ENCODE measurements at places on chromosomes 11 and 22.

GRCh38 chr11:68066742-68067141 is 27.9 kb downstream of the TCIRG1 start:
- peak; percentile 40 for DNase-seq

DNA sequence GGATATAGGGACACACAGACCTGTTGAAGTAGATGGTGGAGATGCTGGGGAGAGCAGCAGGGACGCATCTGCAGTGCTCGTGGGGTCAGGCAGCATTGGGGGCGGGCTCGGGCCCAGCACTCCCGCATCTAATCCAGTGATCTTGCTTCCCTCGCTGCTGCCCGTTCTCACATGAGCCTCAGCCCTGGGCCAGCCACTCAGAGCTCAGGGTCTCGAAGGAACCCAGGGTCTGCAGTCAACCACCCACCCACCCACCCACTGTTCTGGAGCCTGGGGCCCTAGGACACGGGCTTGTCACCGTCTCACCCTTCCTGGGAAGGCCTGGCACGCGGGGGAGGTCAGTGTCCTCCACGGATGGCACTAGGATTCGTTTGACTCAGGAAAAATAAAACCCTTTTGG is 406.0 kb downstream of the TBC1D22A start:
- no peak for DNase-seq

- DNase-seq, result peak; percentile 66
Observed at GRCh38 chr11:59810189-59810910, at the start of gene MRPL16. MRPL16 (minus strand) TSS chr11:59810778; CDS start chr11:59810658, 120 bp downstream.

- DNase-seq, result no peak
Observed at GRCh38 chr11:105696000-105696399, 86.1 kb downstream of the GRIA4 start.

GRCh38 chr22:30234786-30235470 is 11.6 kb downstream of the LIF start:
- no peak for DNase-seq

GRCh38 chr11:27171376-27171958 is 130.9 kb downstream of the BBOX1 start:
- DNase-seq, result no peak

DNA sequence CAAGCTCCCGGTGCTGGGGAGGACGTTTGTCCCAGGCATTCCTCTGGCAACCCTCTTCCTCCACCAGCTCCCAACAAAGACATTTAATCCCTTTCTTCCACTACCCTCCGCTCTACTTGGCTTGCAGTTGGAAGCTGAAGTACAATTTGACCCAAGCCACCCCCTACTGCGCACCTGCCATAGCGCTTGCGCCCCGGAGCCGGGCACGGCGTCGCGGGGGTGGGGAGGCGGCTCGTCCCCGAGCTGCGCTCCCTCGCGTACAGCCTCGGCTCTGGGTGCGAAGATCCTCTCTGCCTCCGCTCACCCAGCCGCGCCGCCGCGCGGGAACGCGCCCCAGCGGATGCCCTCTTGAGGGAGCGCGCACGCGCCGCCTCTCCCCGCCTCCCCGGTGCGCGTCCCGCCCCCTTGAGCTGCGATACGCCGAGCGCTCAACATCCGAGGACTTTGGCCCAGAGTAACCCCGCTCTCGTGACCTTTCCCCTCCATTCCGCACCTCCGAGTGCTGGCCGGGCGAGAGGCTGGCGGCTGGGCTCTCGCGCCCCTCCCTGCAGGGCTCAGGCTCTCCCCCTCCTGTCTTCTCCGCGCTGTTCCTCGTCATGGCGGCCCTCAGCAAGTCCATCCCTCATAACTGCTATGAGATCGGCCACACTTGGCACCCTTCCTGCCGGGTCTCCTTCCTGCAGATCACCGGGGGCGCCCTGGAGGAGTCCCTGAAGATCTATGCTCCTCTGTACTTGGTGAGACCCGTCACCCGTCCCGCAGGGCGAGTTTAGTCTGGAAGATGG is at the start of gene TMEM135:
TMEM135 (plus strand) TSS at position 485 of the 785 bp plus-strand sequence; CDS start at position 597, 112 bp downstream.
- DNase-seq, result peak; percentile 92

- DNase-seq, result no peak
Observed at GRCh38 chr22:46993633-46994032, 231.2 kb downstream of the TBC1D22A start.

DNA sequence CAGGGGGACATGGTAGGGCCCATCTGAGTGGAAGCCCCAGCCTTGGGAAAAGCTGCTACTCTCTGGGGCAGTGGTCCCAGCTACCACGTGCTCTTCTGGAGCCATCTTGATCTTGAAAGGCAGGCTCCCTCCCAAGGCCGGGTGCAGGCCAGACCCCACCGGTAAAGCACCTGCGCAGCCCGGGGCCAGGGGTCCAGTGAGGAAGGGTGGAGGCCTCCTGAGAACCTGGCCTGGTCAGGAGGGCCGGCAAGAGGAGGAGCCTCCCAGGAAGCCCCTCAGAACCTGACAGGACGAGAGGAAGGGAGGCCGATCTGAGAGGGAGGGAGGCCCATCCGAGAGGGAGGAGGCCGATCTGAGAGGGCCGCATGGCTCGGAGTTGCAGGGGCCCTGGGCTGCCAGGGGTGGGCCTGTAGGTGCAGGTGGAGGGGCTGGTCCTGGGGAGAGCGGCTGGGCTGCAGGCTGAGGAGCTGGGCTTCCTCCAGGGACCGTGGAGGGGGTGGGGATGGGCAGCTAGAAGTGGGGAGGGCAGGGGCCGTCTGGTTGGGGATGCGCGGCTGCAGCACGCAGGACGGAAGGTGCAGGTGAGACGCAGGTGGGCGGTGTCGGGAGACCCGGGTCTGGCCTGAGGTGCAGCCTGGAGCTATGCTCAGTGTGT is 529 bp downstream of the GRAMD4 start:
- DNase-seq, result no peak

DNA sequence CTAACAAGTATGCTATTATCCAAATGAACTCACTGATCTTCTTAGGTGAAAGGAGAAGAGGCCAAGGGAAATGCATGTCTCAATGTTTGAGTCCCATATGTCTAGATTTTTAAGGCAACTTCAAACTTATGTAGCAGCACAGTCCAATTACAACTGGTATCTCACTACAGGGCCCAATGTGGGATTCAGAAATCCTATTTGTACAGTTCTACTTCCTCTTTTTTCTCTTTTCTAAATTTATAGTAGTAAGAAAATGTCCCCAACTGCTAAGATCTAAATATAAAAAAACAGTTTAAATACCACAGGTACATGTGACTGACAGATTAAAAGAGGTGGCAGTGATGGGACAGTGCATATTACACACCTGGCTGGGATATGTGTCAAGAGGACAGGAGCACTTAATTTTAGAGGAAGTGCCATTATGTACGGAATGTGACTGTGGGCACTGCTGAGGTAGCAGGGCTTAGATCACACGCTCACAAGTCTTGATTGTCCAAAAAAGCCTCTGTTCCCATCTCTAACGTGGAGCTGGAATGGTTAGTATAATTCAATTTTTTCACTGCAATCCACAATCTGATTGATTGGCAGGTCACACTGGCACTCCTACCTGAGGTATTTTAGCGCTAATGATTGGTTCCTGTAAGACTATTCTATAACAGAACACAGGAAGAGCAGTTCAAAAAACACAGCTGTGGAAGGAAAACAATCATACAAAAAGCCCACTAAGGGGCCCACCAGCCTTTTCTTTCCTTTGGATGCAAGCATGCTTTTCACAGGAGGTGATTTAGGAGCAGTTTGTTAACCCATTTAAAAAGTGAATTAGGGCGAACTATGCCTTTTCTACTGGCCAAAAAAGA is 34.6 kb downstream of the APOL5 start:
- DNase-seq, result no peak

DNA sequence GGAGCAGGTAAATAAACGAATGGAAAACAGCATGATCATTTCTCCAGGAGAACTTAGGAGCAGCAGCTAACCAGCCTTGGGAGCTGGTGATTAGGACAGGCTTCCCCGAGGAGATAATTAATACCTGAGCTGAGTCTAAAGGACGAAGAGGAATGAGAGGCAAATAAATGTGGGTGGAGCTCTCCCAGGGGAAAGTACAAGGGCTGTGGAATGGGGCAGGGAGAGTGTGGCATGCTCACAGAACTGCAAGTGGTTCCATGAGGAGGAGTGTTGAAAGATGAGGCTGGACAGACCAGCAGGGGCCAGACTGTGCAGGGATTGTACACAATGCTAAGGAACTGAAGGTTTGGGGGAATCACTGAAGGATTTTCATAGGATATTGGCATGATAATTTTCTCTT is 14.2 kb upstream of the TLCD5 start:
- no peak for DNase-seq

DNA sequence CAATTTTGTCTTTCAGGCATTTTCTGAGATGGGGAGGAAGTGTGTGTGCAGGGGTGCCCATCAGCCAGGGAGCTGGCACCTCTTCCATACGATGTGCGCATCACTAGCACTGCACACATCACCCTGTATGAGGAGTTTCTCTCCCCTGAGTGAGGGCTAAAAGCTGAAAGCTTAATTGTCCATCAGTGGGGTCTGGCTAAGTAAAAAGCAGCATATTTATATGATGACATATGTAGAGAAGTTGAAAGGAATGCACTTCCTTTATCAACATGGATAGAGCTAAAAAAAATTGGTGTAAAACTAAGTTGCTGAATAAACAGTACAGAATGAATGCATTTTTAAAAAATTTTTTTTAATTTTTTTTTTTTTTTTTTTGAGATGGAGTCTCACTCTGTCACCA is 4.0 kb downstream of the VSTM5 start:
- DNase-seq, result no peak

DNA sequence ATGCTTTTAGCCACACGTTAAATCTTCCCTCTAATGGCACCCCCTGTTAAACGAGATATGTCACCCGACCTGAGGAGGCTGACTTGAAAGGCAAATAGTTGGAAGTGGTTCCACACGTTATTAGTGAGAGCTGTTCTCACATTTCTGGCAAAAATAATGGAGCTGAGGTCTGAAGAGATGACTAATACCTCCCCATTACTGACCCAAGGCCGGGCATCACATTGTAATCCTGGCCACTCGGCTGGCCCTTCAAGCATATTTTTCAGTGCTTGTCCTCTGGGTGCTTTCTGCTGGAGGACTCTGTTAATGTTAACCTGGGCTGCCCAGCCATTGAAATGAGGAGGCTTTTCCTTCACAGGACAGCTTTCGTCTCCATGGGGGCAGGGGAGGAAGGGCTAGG is 260.0 kb upstream of the CADM1 start:
- no peak for DNase-seq

DNA sequence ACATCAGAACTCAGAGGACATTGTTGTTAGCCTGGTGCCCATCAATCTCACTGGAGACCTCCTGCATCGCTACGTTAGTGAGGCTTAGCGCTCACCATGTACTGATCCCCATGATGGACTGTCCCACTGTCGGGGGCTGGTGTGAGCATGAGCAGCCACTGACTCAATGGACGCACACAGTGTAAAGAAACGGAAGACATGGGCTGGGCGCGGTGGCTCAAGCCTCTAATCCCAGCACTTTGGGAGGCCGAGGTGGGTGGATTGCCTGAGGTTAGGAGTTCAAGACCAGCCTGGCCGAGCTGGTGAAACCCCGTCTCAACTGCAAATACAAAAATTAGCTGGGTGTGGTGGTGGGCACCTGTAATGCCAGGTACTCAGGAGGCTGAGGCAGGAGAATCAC is 112.9 kb downstream of the CRYBB2 start:
- no peak for DNase-seq

DNA sequence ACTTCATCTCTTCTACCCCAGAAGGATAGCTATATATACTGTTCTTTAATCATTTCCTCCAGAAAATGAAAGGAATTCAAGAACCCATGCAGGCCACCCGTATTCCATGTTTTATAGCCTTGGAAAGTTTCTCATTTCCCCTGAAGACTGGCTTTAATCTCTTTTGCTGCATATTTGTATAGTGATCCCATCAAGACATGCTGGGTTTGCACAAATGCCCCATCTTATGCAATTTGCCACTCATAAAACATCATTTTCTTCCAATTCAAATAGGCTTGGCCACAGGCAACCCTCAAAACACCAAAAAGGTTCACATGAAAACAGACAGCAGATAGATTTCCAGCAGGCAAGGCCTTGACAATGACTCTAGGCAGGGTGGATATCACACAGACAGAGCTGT is 28.3 kb upstream of the APOA1 start:
- no peak for DNase-seq
